Hematopoietic multipotent progenitor cell treated with erythropoietin and hydrocortisone succinate and interleukin-3 and kit ligand, for 17 days (in vitro differentiated cells): ENCODE measurements at places on chromosomes 2 and 18.

DNA sequence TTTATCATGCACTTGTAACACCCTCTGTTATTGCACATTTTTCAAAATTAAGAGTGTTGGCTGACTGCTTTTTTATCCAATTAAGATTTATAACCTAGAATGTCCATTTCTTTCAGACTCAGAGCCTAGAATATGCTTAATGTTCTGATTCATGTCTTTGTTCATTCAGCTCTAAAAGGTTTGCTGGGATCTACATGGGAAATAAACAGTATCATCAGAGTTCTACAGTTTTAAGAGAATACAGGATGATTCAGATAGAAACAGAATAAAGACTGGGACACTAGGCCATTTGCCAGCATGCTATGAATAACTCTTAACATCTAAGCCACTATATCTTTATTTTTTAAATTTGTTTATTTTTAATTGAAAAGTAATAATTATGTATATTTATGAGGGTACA, 713.7 kb upstream of the CHAC2 start:
- DNase-seq, result no peak

DNA sequence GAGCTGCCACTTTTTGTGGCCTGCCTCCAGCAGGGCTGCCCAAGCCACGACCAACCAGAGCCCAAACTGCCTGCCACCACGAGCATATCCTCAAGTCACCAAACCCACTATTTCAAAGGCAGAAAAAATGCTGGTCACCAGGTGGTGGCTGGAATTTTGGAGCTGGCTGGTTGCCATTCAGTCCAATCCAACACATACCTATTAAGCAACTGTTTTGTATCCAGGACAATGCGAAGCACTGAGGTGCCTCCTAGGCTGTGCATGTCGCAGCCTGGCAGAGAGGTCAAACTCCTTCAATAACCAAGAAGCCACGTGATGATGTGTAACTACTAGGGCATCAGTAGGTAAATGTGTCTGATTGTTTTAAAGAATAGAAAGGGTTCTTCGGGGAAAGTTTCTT, 108.3 kb upstream of the PPP1CB start:
- no peak for DNase-seq

- DNase-seq, result peak; percentile 52
Observed at GRCh38 chr18:57859314-57859713, 56.2 kb upstream of the ATP8B1 start.

DNA sequence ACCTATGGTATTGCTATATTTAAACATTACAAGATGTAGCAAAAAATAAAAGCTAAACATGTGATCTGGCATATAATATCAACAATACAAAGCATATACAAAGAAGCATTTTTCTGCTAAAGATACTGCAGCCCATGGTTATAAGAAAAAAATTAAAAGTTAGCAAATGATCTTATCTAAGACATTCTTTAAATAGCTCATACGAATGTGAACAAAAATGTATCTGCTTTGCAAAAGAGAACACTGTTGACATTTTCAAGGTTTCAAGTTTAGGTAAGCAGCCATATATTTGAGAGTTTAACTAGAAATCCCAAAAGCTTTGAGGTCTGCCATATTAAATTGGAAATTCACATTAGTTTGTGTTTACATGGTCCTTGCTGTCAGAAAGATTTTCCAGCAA, 301.0 kb upstream of the SLC39A10 start:
- DNase-seq, result no peak

DNA sequence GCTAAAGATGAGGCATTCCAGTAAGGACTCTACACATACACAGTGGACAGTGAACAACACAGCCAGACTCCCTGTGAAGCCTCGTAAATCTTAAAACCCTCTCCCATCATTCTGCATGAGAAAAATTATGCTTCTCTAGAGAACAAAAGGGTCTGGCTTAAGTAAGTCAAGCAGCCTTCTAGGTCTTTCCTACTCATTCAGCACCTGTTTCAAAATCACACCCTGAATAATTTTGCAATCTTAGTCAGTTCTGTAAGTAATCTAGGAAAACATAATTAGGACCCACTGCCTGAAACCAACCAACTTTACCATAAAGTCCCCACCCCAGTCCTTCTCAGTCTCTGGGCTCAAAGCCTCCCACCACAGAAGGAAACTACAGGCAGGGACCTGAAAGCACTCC, 19.7 kb downstream of the IAH1 start:
- no peak for DNase-seq

DNA sequence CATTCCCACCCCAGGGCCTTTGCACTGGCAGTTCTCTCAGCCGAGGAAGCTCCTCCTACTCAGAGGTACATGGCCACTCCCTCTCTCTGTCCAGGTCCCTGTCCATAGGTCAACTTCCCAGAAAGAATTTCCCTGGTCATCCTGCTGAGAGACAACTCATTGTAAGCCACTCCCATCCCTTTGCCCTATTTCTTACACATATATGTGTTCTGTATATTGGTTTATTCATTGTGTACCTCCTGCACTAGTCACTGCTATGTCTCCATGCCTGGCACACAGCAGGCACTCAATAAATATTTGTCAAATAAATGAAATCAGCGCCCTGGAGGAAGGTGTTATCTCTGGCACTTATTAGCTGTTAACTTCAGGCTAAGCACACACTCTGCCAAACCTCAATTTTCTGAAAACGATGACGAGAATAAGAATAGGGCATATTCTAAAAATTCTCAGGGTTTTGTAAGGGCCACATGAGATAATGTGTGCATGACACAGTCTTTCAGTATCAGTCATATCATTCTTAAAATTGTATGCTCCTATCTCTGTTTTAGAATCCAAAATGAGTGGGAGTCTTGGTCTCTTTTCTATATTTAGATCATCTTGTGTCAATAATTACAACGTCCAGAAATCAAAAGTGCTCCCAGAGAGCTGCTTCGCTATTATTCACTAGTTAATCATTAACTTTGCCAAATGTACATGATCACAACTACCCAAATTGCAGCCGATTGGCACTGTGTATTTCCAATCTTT, 198.0 kb downstream of the ALK start:
- no peak for DNase-seq

GRCh38 chr2:130756053-130756873, 923 bp downstream of the AMER3 start:
- DNase-seq, result no peak

DNA sequence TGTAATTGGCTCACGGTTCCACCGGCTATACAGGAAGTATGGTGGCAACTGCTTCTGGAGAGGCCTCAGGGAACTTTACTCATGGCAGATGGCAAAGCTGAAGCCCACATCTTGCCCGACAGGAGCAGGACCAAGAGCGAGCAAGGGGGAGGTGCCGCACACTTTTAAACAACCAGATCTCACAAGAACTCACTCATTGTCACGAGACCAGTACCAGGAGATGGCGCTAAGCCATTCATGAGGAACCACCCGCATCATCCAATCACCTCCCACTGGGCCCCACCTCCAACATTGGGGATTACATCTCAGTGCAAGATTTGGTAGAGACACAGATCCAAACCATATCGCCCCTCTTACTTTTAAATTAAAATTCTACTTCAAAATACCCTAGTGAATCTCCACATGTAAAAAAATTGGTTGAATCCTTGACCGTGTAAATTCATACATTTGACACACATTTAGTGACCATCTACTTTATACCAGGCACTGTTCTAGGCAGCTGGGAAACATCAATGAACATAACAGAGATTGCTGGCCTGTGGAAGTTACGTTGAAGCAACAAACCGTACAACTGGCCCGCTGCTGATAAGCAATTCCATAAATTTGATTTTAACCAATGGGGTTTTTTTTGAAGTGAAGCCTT, 87.6 kb downstream of the ALPK2 start:
- no peak for DNase-seq

DNA sequence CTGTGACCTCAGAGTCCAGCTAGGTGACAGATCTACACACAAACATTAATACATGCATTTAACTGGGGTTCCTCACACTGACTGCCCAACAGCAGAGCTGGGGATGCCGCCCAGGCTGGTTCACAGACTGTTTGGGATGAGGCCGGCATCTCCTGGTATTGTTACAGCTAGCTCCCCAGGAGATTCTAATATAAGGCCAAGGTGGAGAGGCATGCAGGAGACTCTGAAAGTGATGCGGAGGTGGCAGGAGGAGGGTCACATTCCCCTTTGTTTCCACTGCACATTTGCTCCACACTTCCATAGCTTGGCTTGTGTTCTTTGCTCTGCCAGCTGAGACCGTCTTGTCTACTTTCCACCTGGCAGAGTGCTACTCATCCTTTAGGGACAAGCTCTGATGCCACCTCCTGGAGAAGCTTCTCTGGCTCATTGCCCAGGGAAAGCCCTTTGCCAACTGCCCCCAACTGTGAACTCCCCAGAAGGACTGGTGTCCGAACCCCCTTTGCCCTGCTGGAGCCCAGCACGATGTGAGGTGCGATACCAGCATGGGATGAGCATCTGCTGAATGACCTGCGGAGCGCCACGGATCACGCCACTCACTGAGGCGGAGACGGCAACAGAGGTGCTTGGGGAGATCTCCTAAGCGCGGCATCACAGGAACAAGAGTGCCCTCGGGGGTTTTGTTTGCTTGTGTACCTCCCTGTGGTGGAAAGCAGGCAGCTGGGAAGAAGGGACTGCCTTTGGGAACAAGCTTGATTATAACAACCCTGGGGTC, 88.8 kb downstream of the UXS1 start:
- DNase-seq, result no peak

- DNase-seq, result no peak
Observed at GRCh38 chr2:148726228-148726627, 81.7 kb downstream of the EPC2 start.

DNA sequence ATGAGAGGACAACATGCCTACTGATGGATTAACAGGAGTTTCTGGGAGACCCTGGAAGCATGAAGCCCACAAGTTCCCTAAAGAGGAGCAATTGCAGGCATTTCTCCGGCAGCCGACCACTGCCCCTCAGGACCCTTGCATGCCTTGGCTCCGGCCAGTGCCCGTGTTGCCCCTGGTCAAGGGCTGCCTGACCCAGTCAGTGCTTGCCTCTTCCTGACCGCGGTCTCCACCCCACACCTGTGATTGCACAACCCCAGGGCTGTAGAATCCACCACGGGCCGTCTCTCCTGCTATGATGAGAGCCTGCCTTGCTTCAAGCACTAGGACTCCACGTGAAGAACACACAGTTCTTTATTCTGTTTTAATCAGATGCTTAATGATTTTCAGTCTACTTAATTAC, 127.5 kb downstream of the GLI2 start:
- no peak for DNase-seq

GRCh38 chr2:98901702-98902101, 34.3 kb downstream of the CRACDL start:
- DNase-seq, result no peak

- no peak for DNase-seq
Observed at GRCh38 chr2:232174662-232175061, 203.9 kb upstream of the ALPP start.
